ENCODE measurements at places on chromosomes 12 and 14.

GRCh38 chr14:32352631-32353030 is 23.5 kb downstream of the AKAP6 start:
- no peak for DNase-seq

GRCh38 chr12:6829536-6830220 is 1.5 kb downstream of the P3H3 start:
- peak; percentile 66 for DNase-seq

DNA sequence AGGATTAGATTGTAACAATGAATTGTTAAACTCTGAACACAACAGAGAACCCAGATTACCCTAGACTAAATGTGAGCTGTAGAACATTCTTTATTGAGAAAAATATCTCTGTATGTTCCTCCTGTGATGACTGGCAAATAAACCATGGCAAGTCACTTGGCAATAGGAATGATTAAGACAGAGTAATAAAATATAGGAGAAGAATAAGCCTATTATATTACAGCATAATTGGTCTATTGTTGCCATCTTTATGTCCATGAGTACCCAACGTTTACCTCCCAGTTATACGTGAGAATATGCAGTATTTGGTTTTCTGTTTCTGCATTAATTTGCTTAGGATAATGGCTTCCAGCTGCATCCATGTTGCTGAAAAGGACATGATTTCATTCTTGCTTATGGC is 211.2 kb upstream of the AVPR1A start:
- no peak for DNase-seq

GRCh38 chr14:35079742-35080141 is 33.7 kb downstream of the FAM177A1 start:
- no peak for DNase-seq

GRCh38 chr12:49068879-49069506 is 786 bp downstream of the RHEBL1 start:
- peak; percentile 34 for DNase-seq

GRCh38 chr12:53568809-53569557 is 57.2 kb downstream of the ATF7 start:
- DNase-seq, result peak; percentile 12

- peak; percentile 15 for DNase-seq
These were observed 2.0 kb downstream of the DYRK2 start for GRCh38 chr12:67650388-67651131.

GRCh38 chr14:99745307-99745951 is 47.8 kb upstream of the EML1 start:
- DNase-seq, result peak; percentile 87

- peak; percentile 75 for DNase-seq
These were observed 80.8 kb upstream of the C12orf71 start for GRCh38 chr12:27163048-27163715.

DNA sequence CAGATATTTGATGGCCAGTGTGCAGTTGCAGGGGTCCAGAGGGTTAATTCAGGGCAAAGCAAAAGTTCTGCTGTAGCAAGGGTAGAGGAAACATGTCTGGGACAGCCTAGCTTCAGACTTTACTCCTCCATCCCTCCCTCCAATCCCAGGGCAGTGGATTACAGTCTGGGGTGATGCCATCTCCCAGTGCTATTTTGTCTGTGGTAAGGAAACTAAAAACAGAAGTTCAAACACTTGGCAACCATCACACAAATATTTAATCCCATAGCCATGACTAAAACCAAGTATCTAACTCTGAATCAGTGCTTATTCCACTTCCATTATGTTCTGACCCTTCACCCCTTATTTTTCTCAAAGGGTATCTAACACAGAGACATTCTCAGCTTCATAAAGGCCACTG is 61.8 kb downstream of the PIK3C2G start:
- peak; percentile 23 for DNase-seq

DNA sequence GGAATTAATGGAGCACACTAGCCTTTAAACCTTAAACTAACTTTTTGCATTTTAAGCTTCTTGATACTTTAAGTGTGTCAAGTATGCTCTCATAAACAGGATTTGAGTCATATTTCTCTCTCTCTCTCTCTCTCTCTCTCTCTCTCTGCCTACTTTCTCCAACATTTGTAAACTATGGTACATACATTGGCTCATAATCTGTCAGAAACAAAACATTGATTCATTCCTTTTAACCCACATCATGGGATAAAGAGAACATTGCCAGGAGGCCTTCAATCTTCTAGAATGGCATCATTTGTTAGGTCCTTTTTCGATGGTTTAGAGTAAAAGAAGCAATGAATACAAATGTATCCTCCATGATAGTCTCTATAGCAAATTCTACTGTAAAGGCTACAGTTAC is 81.6 kb upstream of the RERGL start:
- peak; percentile 32 for DNase-seq

DNA sequence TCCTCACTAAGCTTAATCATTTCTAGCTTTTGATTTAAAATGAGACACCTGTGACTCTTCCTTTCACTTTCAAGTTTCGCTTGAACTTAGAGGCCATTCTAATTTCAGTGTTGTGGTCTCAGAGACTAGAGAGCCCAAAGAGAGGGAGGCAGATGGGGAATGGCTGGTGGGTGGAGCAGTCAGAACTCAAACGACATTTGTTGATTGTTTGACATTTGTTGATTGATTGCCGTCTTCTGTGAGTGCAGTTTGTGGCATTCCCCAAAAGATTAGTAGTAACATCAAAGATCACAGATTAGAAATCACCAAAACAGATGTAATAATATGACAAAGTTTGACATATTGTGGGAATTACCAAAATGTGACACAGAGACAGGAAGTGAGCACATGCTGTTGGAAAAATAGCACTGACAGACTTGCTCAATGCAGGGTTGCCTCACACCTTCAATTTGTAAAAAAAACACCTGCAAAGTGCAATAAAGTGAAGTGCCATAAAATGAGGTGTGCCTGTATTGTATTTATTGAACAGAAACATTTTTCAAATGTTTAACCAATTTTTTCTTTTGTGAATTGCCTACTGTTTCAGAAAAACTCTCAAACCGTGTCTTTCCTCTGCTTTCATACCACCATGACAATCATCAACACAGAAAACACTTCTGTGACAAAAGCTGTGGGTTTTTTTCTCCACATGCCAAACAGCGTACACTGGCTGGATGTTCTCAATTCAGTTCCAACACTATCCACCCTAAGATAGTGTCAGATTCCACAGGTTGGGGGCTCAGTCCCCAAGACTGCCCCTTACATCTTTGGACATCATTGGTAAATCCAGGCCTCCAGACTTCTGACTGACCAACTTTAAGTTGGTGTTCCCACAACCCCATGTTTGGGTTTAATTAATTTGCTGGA is 376.3 kb upstream of the RGS6 start:
- DNase-seq, result peak; percentile 39

GRCh38 chr12:124917135-124917840 is 2.8 kb upstream of the UBC start:
- peak; percentile 100 for DNase-seq

DNA sequence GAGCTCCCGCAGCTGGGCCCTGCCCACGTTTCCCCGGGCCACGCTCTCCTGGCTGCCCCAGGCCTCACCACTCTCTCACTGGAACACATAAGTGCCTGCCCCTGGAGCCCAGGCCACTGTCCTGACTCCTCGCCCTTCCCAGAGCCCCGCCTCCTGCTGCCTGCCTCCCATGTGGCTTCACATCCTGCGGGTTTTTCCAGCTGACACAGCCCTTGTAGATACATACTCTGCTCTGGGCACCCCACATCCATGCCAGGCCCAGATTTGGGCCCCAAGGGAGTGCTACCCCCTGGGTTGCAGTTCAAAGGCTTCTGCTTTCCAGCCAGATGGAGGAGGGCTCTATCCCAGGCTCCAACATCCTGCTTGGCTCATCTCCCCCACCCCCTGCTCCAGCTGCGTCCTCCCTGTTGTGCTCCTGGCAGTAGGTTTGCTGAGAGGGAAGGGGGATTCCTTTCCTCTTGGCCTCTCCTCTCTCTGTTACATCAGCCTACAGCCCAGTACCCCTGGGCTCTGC is 60.1 kb downstream of the TSPAN9 start:
- peak; percentile 54 for DNase-seq

DNA sequence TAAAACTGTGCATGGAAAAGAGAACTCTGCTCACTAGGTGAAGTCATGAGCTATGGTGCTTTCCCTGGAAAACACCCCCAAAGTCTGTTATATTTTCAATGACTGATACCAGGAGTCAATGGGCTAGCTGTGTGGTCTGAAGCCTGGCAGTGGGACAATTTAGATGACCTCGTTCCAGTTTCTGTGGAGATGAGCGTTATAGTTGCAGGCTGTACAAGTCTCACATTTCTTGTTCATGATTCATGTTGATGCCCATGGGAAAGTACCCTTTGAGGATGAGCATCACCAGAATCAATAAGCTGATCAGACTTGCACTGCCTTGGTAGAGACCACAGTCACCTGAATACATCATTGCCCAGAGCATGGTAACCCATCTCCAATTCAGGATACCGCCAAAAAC is 70.7 kb downstream of the NOVA1 start:
- DNase-seq, result no peak

DNA sequence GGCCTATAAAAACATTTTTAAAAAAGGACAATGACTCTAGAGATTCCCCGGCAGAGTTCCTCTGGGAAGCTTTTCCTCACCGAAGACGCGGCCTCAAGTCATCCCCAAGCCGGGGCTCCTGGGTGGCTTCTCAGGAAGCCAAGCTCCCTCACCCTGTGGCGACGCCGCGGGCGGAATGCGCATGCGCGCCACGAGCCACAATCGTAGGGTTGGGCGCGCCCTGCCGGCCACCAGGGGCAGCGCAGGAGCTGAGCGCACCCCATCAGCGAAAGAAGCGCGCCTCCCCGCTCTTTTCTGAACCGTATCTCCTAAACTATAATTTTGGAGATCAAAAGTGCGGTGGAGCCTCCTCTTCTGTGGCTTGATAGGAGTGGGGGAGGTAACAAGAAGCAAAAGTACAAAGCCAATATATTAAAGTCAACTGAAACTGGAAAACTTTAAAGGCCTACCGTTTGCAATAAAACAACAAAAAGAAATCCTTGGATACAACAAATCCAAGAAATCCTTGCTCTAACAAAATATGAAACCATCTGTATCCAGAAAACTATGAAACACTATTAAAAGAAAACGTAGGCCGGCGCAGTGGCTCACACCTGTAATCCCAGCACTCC is 17.4 kb upstream of the CHFR start:
- peak; percentile 13 for DNase-seq

- no peak for DNase-seq
These were observed 60.9 kb upstream of the CFL2 start for GRCh38 chr14:34775342-34775741.

GRCh38 chr12:115636546-115636945 is 640.9 kb downstream of the MED13L start:
- DNase-seq, result no peak

DNA sequence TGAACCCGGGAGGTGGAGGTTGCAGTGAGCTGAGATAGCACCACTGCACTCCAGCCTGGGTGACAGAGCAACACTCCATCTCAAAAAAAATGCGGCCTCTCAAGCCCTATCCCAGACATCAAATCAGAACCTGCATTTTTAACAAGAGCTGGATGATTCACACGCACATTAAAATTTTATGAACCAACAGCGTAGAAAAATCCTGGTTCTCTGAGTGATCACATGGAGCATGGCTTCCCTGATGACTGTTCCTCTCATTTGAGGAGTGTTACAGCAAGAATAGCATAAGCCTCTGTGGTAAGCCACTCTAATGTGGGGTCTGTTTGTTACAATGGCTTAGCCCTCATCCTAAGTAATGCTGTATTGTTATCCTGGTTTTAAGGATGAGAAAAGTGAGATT is 163.6 kb downstream of the BRMS1L start:
- DNase-seq, result no peak

DNA sequence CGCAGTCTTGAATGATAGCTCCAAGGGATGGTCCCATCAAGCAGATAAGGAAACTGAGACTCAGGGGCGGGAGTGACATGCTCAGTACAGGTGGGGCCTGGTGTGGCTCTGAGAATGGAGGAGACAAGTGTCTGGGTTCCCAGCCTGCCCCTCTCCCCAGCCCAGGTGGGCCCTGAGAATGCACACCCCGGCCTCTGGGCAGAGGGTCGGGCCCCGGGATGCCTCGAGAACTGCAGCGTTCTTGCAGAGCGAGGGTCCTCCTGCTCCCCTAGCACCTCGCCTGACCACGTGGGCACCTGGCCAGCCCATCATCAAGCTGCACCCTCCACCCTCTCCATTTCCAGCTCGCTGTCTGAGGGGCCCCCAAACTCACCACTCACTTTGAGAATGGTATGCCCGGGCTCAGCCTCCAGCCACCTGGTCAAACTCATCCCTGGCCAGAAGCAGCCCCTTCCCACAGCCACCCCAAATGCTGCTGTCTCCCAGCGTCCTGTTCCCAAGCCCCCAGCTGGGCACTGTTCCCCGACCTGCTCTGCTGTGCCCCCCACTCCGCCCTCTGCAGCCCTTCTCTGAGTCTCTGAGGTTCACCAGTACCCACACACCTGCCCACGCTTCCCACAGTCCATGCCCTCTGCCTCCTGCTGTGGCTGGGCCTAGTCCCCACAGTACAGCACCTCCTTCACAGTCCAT is 44.3 kb downstream of the CYP46A1 start:
- no peak for DNase-seq

DNA sequence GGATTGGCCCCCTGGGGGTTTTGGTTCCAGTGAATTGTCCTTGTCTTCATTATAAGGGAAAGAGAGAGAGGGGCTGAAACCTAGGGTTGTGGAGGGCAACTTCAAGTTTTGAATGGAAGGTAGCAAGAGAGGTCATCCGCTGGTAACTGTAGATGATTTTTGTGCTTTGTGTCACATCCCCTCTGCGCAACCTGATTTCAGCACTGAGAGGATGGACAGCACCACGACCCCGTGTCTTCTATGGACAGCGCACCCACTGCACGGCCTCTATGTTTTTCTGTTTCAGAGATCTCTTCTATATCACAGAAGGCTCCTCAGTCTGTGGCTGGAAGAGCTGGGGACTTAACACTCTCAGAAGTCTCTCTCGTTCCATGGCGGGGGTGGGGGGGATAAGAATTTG is 127.0 kb upstream of the RPH3A start:
- peak; percentile 16 for DNase-seq

DNA sequence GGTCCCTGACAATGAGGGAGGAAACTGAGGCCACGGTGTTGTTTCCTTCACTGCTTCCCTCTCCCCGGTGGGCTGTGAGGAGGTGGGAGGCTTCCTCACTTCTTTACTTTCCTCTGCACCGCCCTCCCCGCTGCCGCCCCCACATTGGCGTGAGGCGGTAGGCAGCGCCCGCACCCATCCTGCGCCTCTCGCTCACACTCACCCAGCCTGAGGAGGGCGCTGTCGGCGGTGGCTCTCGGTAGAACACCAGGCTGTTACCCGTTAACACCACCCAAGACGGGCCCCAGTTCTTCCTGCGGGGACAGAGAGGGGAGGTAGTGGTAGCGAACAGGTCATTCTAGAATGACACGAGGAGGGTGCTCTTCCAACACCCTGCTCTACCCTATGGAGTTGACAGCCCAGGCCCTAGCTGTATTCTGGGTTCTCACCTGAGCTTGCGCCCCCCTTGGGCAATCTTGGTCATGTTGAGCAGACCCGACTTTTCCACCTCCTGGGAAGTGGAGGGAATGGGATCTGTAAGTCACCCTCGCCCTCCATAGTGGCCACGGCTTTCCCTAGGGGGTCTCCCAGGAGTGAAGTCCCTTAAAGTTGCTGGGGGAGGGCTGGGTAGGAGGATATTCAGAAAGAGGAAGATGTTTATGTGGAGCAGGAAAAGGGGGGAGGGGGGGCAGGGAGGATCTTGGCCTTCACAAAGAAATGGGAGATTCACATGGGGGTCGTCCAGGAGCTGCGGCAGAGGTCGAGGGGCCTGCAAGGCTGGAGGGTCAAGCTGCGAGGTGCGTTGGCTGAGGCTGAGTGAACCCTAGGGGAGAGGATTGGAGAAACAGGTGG is 3.3 kb downstream of the ARHGAP9 start:
- DNase-seq, result no peak
